HT-29 (cell line): ENCODE measurements at places on chromosomes 5 and 9. TPM values are rescaled to one million over a fixed set of nuclear protein-coding genes. Genes with fewer than 3 reads are reported as not detected.

The LVRN gene
- total RNA-seq, result not detected in 2 replicates

The FAT2 gene
- not detected in 2 replicates for total RNA-seq

The CNTNAP3 gene
- 0.26 TPM in 1 of 2 replicates, not detected in the other for total RNA-seq

The GRM6 gene
- not detected in 2 replicates for total RNA-seq

The TMEM167A gene
- 17.1 and 19.4 TPM in 2 replicates for total RNA-seq

The LIFR gene
- total RNA-seq, result not detected in 2 replicates

The CTSL gene
- 6.1 and 6.4 TPM in 2 replicates for total RNA-seq

The ACSL6 gene
- total RNA-seq, result not detected in 2 replicates

The SGTB gene
- total RNA-seq, result 0.97 and 1.2 TPM in 2 replicates

- no peak for DNase-seq
Measured at GRCh38 chr9:135670721-135671590, 7.8 kb downstream of the LCN9 start.

- DNase-seq, result peak; percentile 56
Measured at GRCh38 chr5:159286420-159287035, 23.4 kb downstream of the UBLCP1 start.

DNA sequence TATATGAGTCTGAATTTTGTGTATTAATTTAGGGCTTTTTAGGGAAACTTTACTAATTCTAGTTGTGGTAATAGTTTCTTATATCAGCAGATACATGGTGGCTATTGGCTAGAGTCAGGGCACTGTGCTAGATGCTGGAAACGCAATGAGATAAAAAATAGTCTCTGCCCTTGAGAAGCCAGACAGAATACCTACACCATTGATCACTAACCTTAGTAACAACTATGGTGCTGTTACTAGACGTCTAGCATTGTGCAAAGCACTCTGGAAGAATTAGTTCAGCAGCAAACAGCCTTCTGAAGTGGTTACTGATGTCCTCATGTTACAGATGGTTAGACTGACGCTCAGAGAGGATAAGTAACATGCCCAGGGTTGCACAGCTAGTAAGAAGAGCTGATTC lies 61.8 kb downstream of the GDA start:
- DNase-seq, result no peak

DNA sequence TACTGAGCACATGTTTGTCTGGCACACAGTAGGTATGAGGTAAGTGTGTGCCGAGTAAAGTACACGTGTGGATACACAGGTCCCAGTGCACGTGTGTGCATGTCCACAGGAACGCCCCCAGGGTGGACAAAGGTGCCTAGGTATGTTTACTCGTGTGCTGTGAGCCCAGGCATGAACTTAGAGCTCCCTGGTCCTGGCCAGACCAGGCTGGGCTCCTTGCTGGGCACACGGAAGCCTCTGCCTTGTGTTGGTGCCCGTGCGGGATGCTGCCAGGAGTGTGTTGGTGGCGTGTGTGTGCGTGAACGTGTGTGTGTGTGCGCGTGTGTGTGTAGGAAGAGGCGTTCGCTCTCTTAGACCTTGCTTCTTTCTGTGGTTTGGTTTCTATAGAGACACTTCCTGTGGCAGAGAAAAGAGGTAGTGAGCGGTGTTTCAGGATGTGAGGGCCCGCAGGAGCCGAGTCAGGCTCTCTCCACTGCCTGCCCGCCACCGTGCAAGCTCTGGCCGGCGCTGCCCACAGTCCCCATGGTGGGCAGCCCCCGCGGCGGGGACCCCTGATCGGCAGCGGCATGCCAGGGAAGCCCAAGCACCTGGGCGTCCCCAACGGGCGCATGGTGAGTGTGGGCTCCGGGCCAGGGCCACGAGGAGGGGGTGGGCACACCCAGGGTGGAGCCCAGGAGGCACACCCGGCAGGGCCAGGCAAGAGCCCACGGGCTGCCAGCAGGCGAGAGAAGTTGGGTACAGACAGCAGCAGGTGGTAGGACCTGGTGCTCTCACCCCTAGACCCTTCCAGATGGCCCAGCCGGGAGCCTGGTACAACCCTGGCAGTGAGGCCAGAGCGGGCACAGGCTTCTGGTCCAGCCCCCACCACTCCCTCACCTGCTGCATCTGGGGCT lies at the start of gene RGS14:
Gene RGS14, plus strand, starts transcription at position 466 of the 893 bp plus-strand sequence. Its CDS starts 101 bp downstream, at position 567.
- DNase-seq, result peak; percentile 80

DNA sequence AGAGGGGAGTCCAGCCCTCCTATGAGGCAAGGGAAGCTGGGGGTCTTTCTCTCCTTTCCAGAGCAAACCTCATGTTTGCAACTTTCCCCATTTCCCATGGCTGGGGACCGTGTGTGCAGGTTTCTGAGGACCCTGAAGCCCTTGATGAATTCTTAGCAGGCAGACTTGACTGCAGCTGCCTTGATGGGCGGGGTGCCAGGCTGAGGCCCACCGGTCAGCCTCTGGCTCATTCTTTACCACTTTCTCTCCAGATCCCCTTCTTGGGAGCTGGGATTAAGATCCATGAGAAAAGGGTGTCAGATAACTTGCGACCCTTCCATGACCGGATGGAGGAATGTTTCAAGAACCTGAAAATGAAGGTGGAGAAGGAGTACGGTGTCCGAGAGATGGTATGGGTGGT lies 30.0 kb upstream of the FOXI1 start:
- DNase-seq, result no peak

GRCh38 chr9:76796296-76796695 lies 32.1 kb downstream of the PCA3 start:
- DNase-seq, result no peak

- no peak for DNase-seq
Measured at GRCh38 chr9:94973451-94973941, 247.0 kb downstream of the AOPEP start.

DNA sequence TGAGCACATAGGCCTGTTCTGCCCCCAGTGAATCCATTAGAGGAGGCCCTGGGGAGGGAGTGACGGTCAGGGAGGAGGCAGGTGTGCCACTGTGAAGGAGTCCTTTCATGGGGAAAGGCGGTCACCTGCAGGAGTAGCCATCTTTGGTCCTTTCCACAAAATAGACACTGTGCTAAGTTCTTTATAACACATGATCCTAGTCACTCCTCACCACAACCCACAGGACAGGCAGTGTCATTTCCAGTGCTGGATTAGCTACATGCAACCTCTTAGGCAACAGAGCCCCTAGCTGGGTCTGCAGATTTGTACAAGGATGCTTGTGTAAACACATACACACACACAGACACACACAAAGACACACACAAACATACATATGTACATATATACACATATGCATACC lies 18.3 kb downstream of the DOCK2 start:
- no peak for DNase-seq

DNA sequence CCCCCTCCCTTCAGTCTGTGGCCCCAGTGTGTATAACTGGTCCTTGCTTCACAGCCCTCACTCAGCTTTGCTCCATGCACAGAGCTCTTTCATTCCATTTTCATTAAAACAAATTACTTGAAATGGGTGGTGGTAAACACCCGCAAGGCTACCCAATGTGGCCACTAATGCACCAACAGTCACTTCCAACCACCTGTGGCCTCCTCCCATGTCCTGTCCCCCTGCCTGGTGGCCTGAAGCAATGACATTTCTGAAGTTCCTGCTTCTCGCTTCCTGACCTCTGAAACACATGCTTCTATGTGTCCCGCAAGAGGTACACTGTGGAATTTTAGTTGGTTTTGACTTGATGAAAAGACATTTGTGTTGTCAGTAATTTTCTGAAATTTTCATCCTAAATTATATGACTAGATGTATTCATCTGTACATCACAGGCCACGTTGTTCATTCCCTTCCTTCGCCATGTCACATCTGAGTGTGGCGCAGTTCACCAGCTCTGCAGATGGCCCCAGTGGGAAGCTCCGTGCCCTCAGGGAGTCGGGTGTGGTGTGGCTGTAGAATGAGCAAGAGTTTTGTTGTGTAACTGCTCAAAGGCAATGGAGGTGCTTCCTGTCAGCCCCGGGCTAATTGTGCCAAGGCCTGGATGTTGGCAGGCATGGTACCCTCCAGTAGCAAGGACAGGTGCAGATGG lies 9.6 kb downstream of the ROPN1L start:
- no peak for DNase-seq

GRCh38 chr9:124493794-124494479 lies 13.3 kb downstream of the NR5A1 start:
- no peak for DNase-seq

GRCh38 chr5:7010591-7010990 lies 297.4 kb downstream of the TENT4A start:
- peak; percentile 28 for DNase-seq

DNA sequence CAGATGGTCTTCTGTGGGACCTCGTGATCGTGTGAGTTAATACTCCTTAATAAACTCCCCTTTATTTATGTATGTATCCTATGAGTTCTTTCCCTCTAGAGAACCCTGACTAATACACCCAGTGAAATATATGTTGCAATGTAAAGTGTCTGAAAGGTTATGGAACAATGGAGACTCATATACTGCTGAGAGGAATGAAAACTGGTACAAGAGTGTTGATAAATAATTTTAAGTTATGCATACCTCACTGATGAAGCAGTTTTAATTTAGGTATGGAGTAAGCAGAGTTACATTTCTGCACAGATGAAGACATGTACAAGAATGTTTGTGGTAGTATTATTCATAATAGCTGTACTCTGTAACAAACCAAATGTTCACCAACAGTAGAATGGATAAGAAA lies 438.3 kb downstream of the TAF11L14 start:
- no peak for DNase-seq

DNA sequence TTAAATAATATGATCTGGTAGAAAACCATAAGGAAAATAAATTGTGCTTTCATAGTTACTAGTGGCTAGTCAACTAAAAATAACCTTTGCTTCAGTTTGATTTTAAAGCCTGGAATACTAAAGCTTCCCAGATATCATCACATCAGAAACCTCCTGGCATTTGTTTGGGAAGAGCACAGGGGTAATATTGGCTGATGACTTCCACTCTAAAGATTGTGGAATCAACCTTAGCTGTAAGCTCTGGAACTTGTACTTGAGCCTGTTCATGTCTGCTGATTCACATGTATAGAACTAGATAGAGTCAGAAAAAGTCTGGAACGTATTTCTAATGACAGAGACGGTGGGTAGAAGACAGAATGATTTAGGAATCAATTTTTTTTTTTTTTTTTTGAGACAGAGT lies 345.0 kb downstream of the CWC27 start:
- DNase-seq, result no peak

GRCh38 chr9:114591291-114591787 lies 3.8 kb downstream of the ATP6V1G1 start:
- no peak for DNase-seq

- DNase-seq, result no peak
Measured at GRCh38 chr5:133141746-133142145, 89.9 kb downstream of the HSPA4 start.

DNA sequence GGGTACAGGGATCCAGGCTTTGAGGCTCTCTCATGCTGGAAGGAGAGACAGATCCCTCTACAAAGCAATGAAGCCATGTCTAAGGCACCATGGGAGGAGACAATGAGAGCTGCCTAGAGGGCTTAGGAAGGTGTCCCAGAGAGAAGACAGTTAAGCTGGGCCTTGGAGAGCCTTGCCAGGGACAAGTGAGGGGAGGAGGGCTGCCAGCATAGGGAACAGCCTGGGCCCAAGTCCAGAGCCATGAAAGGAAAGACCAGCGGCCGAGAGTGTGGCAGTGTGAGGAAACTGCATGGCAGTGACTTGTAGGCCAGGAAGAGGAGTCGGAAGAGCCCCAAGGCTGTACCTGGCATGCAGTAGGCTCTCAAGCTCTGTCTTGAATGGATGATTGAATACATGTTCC lies 88.5 kb downstream of the PSD2 start:
- no peak for DNase-seq

DNA sequence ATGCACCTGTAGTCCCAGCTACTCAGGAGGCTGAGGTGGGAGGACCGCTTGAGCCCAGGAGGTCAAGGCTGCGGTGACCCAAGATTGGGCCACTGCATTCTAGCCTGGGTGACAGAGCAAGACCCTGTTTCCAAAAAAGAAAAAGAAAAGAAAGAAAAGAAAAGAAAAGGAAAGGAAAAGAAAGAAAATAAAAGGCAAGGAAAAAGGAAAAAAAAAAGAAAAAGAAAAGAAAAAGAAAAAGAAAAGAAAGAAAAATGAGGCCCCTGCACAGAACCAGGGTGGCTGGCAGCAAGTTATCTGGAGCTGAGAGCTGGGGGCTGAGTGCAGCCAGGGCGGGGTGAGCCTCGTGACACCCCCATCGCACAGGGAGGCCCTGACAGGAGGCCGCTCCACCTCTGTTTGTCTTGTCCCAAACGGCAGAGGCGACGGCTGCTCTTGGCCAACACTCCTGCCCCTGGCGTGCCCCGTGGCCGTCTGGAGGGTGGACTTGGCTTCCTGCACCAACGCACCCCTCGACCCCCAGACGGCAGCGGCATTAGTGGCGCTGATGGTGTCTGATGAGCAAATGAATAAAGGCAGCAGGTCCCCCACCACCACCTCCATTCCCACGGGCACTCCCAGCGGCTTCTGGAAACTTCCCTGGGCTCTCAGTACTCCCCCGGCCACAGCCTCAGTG lies 16.7 kb downstream of the EXD3 start:
- DNase-seq, result no peak

- no peak for DNase-seq
Measured at GRCh38 chr9:23255346-23255745, 570.7 kb downstream of the ELAVL2 start.
